ENCODE measurements at places on chromosomes 11 and 22. TPM values are rescaled to one million over a fixed set of nuclear protein-coding genes. Genes with fewer than 3 reads are reported as not detected.

The PHOX2A gene
- polyA plus RNA-seq, result not detected

The A4GALT gene
- 14.8 TPM for polyA plus RNA-seq

The CLCF1 gene
- polyA plus RNA-seq, result 21.1 TPM

- DNase-seq, result no peak
Measured at GRCh38 chr11:86492370-86493010, 117.8 kb downstream of the CCDC81 start.

The KCNJ1 gene
- not detected for polyA plus RNA-seq

DNA sequence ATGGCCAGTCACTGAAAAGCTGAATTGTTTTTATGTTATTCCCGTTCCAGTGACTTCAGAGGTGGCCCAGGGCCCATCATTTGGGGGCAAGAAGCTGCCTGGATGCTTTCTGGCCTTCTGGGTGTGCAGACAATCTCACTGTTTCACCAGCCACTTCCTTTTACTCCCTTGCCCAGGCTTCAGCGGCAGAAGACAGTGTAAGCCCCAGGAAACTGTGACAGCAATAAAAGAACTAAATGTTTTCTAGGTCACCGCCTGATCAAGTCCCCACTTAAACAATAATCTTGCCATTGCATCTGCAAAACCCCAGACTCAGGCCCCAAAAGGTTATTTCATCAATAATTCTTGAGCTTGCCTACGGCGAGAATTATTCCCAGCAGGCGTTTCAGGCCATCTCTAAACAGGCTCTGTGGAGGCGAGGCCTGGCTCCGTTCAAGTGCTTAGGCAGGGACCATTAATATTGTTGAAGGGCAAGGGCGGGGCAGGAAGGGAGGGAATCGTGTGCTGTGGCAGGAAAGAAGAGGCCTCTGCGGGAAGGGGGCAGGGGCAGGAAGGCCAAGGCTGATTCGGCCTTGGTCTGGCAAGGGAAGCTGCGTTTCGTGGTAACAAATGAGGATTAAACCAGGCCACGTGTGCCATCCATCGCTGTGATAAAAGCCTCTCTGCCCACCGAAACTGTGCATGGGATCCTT is 252.3 kb downstream of the KIRREL3 start:
- H3K36me3 ChIP-seq, result no peaks in the 10 kb centered on the region
- H3K27ac ChIP-seq, result no peak overlapping the region
- no peak for DNase-seq
- H3K4me3 ChIP-seq, result no peak overlapping the region
- no peaks in the 10 kb centered on the region for H3K27me3 ChIP-seq
- H3K4me1 ChIP-seq, result peaks cover 7% of the 10 kb centered on the region

- no peaks in the 10 kb centered on the region for H3K36me3 ChIP-seq
- no peak for DNase-seq
- peaks cover 20% of the 10 kb centered on the region for H3K4me1 ChIP-seq
- H3K27ac ChIP-seq, result no peak overlapping the region
- no peak overlapping the region for H3K4me3 ChIP-seq
- no peaks in the 10 kb centered on the region for H3K27me3 ChIP-seq
Measured at GRCh38 chr22:47105085-47105484, 342.6 kb downstream of the TBC1D22A start.

DNA sequence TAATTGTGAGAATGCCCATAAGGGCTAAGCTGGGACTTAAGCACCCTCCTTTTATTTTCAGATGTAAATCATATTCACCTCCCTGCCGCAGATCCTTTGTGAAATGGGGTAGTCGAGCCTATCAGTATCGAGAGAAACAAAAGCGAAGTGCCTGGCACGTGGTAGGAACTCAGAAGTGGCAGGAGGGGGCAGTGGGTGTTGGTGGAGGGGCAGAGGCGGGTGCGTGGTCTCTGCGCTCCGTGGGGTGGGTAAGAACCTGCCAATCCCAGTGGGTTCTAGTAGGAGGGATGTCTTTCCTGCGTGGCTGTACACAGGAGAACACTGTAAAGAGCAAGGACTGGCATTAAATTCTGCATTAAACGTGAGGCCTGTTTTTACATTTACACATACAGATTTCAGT is 21.8 kb upstream of the PARVB start:
- no peak overlapping the region for H3K27ac ChIP-seq
- no peaks in the 10 kb centered on the region for H3K4me1 ChIP-seq
- no peak for DNase-seq
- H3K27me3 ChIP-seq, result no peaks in the 10 kb centered on the region
- H3K4me3 ChIP-seq, result no peak overlapping the region
- H3K36me3 ChIP-seq, result peaks cover 5% of the 10 kb centered on the region

The EMID1 gene
- polyA plus RNA-seq, result not detected

The PDE3B gene
- polyA plus RNA-seq, result not detected

DNA sequence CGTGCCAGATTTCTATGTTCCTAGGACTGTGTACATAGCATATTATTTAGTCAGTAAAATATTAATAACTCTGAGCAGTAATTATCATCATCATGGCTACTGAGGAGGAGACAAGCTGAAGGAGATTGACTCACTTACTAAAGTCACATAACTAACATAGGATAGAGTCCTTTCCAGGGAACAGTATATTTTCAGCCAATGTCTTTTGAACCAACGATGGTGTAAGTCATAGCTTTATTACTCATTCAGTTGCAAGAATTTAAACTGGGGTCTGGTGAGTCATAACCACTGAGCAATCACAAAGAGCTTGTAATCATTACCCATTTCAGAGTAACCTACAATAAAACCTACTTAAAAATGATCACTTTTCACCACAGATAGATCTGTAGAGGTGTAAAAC is 1564.8 kb upstream of the TENM4 start:
- H3K27ac ChIP-seq, result peak overlapping the region; percentile 37
- H3K36me3 ChIP-seq, result no peaks in the 10 kb centered on the region
- no peaks in the 10 kb centered on the region for H3K27me3 ChIP-seq
- peak; percentile 94 for DNase-seq
- H3K4me1 ChIP-seq, result peaks cover 21% of the 10 kb centered on the region
- H3K4me3 ChIP-seq, result no peak overlapping the region

DNA sequence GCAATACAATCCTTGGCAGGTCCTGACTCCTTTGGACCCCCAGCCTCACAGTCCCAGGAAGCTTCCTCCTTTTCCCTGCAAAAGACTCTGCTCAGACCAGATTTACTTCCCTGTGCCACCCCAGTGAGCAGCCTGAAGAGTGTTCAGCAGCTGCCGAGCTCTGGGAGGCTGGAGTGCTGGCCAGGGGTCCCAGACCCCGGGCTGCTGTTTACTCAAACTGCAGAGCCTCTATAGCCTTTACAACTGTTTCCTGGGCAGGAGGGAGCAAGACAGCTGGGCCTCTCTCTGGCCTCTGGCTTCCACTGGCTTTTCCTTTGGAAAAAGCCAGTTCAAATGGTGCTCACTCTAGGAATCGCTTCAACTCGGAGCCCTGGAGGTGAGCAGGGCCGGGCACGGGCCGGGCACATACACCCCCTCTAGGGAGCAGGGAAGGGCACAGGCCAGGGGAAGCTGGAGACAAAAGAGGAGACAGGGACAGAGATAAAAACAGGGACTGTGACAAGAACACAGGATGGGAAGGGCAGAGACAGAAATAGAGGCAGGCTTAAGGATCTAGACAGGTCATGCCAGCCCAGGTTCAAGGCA is 932 bp downstream of the IRAG1 start:
- peak overlapping the region; percentile 63 for H3K4me3 ChIP-seq
- DNase-seq, result no peak
- H3K36me3 ChIP-seq, result no peaks in the 10 kb centered on the region
- H3K27ac ChIP-seq, result peak overlapping the region; percentile 51
- H3K27me3 ChIP-seq, result no peaks in the 10 kb centered on the region

DNA sequence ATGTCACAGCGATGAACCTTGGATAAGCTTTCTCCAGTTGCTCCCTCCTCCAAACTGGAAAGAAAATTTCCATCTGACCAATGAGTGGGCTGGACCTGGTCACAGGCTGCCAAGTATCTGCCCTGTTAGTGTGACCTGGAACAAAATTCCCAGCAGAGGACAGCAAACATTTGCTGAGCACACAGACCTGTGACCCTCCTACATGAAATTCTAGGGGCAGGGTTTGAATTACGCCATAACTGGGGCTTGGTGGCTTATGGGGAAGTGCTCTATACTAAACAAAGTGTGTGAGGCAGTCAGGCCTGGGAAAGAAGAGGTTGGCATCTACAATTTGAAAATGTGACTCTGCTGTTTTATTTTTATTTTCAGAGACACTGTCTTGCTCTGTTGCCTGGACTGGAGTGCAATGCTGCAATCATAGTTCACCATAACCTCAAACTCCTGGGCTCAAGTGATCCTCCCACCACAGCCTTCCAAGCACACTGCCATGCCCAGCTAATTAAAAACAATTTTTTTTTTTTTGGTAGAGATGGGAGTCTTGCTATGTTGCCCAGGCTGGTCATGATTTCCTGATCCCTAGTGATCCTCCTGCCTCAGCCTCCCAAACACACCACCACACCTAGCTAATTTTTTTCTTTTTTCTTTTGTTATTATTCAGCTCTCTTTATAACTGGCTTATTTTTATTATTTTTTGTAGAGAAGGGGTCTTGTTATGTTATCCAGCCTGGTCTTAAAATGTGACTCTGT is 13.6 kb upstream of the XBP1 start:
- no peak overlapping the region for H3K27ac ChIP-seq
- no peaks in the 10 kb centered on the region for H3K27me3 ChIP-seq
- DNase-seq, result no peak
- H3K36me3 ChIP-seq, result no peaks in the 10 kb centered on the region

GRCh38 chr11:31813391-31814175 is 2.5 kb upstream of the PAX6 start:
- no peak overlapping the region for H3K27ac ChIP-seq
- no peaks in the 10 kb centered on the region for H3K36me3 ChIP-seq
- peaks cover 15% of the 10 kb centered on the region for H3K4me1 ChIP-seq
- no peak for DNase-seq
